ENCODE measurements at places on chromosomes 1 and 21.

- DNase-seq, result no peak
Observed at GRCh38 chr1:70278710-70279109, 57.5 kb downstream of the SRSF11 start.

DNA sequence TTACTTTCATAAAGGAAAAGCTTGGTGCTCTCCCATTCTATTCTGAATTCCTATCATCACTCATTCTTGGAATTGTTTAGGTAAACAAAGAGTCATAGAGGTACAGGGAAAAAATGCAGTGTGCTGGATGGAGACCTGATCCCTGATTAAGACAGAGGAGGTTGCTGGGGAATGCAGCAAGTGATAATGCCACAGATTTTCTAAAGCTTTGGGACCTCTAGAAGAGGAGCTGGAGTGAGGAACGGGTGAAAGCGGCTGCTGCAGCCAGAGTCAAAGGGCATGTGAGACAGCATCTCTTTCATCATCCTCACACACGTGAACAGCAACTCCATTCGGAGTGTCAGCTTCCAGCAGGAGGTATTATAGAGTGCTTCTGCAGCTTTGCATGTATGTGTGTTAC lies 54.9 kb upstream of the DIPK1A start:
- DNase-seq, result no peak

GRCh38 chr1:90707363-90707710 lies 9.8 kb downstream of the BARHL2 start:
- no peak for DNase-seq

DNA sequence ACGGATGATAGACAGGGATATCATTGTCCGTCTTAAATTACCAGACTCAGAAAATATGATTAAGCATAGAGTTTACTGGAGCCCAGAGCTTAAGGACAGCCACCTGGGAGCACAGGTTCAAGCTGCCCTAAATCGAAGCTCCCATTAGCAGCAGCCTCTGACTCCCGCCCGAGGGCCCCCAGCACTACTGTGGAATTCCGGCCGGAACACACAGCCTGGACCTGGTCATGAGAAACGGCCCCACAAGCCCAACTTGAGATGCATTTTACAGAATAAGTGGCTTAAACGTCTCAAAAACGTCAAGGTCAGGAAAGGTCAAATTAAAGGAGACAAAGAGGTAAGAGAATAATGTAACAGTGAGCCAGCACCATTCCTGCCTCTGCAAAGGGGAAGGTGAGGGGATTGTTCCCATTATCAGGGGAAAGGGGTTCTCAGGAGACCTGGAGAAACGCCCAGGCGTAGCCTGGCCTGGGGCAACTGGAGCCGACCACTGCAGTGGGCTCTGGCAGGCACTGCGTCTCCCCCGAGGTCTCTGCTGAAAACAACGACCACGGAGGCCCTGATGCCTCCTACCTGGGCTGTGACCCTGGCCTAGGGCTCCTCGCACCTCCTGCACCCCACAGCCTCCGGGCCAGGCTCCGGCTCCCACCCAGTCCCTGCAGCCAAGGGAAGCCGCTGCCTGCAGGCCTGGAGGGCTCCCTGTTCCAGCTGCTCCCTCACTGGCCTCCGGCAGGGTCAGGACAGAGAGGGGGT lies 11.5 kb upstream of the COL6A1 start:
- no peak for DNase-seq

DNA sequence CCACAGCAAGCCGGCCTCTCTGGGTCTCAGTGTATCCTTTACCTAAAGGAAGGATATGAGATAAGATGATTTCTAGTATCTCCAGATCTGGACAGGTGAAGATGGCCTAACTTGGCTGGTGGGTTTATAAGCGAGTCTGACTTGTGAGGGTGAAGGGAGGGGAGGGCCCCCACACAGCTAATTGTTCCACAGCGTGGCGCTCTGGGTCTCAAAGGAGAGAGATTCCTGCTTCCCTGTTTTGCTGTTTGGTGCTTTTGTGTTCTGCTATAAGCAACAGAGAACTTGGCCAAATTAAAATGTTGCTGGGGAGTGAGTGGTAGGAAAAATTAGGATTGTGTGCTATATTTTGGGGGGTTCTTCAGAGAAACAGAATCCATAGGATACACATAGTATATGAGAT lies 28.9 kb upstream of the NLRP3 start:
- DNase-seq, result no peak

- DNase-seq, result no peak
Observed at GRCh38 chr1:180184041-180184440, 29.4 kb downstream of the QSOX1 start.
